ENCODE measurements at places on chromosomes 7 and 10. TPM values are rescaled to one million over a fixed set of nuclear protein-coding genes. Genes with fewer than 3 reads are reported as not detected.

Gene LUC7L2
- 190 TPM for total RNA-seq

Gene TYW1B
- total RNA-seq, result 9.8 TPM

Gene SMNDC1
- 52.1 TPM for total RNA-seq

Gene PIP
- total RNA-seq, result not detected

Gene CARD11
- 118 TPM for total RNA-seq

Gene TSPAN15
- 4.3 TPM for total RNA-seq

Gene ZNF789
- 15.8 TPM for total RNA-seq

Gene TMEM176B
- not detected for total RNA-seq
